Cortex of kidney (tissue), 1 donor: ENCODE measurements at places on chromosomes 4 and X.

GRCh38 chrX:130024127-130024526 lies 41.7 kb downstream of the BCORL1 start:
- DNase-seq, result peak; percentile 3

DNA sequence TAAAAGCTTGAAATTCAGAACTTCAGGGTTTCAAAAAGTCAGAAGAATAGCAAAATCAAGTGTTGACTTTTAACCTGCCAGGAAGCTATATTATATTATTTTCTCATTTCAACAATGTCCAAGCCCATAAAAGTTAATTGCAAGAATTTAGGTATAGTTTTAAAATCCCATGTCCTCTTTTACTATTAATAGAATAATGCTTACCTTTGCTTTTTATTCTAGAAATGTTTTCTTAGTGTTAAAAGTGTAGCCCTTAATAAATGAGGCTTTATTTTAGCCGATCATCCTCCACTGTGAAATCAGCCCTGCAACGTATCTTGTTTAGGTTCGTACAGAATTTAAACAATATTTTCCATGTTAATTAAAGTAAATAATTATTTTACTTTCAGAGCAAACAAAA lies 31.5 kb downstream of the TMA16 start:
- no peak for DNase-seq

DNA sequence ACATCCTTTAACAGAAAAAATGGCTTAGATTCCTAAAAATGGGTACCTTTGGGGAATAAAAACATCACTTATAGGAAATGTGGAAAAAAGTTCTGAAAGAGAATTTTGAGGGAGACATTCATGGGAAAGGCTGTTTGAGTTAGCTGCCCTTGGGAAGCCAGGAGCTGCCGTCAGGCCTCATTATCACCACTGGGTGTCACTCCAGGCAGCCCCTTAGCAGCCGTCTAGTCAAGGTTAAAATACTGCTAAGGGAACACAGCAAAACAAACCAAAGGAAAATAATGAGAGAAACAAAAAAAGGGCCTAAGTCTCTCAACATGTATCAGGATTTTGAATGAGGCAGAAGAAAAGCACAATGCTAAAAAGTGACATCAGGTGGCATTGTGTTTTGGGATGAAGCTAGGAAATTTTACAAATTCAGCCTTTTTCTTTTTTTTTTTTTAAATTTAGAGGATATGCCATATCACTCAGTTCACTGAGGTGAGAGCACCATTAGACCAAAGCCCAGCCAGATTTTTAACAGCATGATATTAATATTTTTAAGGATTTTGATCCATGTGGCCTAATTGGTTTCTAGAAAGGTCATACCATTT lies 235.3 kb downstream of the GPAT3 start:
- DNase-seq, result no peak

DNA sequence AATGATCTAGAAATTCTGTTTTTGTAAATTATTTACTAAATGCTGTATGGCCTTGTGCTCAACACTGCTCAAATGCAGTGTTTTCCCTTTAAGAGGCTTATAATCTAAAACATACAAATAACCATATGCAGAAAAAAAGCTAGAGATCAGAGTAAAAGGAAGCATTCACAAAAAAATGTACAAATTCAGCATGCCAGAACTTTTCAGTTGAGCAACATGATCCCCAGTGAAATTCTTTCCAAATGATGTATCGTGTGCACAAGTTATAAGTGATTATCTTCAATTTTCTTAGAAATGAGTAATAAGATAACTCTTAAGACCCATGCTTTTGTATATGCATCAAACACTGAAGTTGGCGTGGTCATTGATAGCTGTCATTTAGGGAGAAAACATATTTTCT lies 5.0 kb downstream of the GPC3 start:
- no peak for DNase-seq

GRCh38 chr4:147481577-147482109 lies 746 bp downstream of the EDNRA start:
- DNase-seq, result no peak

DNA sequence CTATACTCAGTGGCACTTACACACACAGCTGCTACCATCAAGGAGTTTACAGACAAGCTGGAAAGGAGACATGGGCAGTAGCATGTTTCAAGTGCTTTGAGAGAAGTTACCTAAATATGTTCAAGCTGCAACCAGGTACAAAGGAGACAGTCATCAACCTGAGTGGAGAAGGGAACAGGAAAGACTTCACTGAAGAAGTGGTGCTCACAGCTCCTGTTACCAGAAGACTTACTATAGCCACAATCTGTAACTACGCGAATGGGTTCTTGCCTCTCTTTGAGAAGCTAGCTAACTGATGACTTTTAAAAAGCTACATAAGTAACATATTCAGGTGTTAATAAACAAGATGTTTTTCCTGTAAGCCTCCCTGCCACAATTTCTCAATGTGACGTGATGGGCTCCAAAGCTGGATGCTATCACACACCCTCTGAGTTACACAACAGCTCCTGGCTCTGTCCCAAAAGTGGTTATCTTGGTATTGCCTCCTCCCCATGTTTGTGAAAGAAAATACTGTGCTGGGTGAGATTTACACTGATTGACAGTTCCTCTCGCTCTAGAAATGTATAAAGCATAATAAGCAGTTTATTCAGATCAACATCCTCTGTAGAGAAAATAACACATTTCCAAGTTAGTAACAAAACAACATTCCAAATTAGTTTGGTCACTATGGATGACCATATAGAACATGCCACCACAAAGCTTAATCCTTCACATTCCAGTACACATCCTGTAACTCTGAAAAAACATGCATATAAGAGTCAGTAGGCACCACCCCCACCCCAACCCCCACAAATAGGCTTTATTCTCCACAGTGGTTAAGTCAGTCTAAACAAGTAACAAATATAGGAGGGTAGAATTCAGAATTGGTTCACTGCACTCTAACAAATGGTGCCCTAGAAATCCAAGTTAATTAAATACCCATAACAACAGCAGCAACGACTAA lies 81.8 kb downstream of the FRYL start:
- DNase-seq, result no peak

GRCh38 chrX:67718926-67719325 lies 175.1 kb downstream of the AR start:
- no peak for DNase-seq

DNA sequence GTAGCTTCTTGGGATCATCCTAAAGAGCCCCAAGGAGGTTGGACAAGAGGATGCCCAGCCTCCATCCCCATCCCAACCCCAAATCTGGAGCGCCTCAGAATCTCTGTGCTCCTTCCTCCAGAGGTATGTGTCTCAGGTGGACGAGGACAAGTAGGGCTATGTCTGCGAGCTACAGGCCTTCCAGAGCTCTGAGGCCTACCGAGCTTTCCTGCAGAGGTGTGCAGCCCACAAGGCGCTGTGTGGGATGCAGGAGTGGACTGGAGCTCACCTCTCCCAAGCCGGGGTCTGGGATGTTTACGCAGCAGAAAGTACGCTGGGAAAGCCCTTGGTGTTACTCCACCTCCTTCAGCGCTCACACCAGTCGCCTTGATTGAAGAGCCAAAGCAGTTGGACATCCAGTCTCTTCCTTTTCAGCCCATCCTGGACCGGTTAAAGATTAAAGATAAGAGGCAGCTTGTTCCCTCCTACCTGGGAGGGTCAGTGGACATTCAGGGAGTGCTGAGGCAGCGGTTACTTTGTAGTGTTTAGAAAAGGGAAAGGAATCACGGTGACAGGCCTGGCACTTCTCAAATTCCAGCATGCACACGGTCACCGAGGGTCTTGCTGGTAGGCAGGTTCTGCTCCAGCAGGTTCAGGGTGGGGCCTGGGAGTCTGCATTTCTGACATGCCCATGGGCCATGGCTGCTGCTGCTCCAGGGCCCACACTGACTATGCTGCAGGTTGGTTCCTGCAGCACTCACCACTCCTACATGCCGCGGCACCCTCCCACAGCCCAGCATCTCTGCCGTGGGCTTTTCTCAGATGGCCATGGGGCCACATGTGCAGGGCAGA lies 29.5 kb upstream of the JAKMIP1 start:
- no peak for DNase-seq

GRCh38 chrX:38558686-38559085 lies 2.7 kb upstream of the TSPAN7 start:
- DNase-seq, result no peak

DNA sequence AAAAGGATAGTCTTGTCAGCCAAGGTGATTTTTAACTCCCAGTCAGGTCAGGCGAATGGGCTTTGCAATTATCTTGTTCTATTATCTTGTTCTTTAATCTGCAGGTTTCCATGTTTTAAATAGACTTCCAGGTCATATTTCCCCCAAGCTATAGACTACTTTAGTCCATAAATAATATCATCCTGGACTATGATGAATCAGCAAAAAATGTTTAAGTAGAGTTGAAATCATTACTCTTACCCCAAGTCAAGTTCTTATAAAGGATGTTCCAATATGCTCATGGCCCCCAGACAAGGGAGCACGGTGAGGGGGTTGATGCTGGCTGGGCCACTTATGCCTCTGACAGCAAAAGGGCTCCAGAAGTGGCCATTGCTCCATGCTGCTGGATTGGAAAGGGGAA lies 75.1 kb downstream of the SLC2A9 start:
- DNase-seq, result no peak

DNA sequence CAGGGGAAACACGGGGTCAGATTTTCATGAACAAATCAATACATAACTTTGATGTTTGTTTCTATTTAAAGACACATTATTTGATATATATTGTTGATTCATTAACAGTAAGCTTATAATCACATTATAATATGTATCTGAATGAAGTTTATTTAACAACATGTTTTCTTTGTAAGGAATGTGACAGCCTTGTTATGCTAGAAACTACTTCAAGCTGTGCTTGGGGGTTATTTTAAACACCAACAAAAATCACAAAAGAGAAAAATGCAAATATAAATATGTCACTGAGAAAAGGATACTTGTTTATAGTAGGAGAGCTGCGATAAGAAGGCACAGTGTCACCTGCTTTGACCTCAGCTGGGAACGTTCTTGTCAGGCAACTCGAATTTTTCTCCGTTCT lies 354.6 kb upstream of the AGA start:
- DNase-seq, result no peak

- no peak for DNase-seq
These were observed 6.2 kb upstream of the OSTC start for GRCh38 chr4:108644237-108644636.

DNA sequence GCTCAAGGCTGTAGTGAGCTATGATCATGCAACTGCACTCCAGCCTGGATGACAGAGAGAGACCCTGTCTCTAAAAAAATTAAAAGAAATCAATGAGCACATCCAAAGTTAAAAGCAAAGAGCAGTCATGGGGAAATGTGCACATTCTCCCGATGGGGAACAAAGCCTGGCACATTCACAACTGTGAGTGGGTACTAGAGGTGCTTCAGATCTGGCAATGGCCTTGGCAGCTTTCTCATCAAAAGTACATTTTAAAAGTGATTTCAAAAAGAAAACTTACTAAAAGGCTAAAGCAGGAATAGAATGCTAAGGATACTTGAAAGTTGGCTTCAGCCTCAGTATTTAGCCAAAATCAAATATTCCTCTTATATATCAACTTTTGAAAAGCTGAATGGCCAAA lies 145.9 kb upstream of the MAOA start:
- no peak for DNase-seq

DNA sequence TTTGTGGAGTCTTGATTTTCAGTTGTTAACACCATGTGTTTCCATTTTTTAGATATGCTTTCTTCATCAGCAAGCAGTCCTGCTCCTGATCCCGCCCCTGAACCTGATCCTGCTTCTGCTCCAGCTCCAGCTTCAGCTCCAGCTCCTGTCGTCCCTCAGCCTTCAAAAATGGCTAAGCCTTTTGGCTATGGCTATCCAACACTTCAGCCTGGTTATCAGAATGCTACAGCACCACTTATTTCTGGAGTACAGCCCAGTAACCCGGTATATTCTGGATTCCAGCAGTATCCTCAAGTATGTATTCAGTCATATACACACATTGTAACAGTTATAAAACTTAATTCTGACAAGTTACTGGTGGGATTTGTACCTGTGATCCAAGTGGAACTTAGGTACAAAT lies 60.9 kb downstream of the SEC24B start:
- no peak for DNase-seq
